Stimulated activated CD4-positive, alpha-beta T cell treated with anti-CD3 and anti-CD28 coated beads, Interleukin-2, amount 100 ng/mL, for 24 hours (primary cell): ENCODE measurements at places on chromosomes 16 and 17.

DNA sequence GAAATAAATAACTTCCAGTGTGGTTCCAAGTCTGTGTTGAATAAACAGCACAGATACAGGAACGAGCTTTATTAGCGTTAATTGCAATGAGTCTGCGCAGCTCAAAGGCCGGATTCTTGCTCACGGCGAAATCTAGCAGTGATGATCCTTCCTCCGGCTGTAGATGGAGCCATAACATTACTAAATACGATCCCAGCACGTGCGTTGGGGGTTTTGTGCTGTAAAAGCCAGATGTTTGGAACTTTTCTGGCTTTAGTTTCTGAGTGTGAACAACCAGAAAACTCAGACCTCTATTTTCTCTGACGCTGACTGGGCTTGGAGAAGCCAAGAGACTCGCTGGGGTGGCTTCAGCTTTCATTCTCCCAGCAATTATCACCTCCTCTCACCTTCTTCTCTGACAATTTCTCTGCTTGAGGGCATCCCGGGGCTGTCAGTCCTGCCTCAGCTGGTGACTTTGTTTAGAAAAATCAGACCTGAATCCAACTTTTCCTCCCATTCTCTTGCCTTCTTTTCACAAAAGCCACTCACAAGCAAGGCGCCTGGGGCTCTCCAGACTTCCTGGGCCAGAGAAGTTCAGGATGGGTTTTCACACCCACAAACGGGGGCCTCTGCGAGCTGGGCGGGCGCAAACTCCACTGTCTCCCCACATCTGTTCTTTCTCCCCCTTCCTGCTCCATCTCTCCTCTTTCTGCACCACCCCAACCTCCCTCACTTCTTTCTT is 47.1 kb upstream of the AKTIP start:
- DNase-seq, result peak; percentile 53

GRCh38 chr16:74991593-74992403 is 6.9 kb upstream of the WDR59 start:
- DNase-seq, result no peak

DNA sequence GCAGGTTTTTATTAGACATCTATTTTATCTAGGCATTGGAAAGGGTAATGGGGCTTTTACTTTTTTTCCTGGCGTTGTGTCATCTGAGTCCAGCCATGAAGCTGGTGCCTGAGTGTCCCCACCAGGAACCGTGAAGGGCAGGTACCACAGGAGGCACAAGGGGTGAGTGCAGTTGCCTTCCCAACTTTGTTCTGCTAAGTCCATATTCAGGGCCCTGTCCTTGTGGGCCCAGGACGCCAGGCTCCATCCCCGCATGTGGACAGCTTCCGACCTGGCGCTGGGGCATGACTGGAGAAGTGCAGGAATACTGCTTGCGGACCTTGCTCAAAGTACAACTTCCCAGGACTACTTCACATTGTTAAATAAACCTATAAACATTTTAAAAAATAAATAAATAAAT is 60.6 kb downstream of the KPNA2 start:
- no peak for DNase-seq

- no peak for DNase-seq
Observed at GRCh38 chr17:28574526-28574925, 2.2 kb downstream of the ALDOC start.

DNA sequence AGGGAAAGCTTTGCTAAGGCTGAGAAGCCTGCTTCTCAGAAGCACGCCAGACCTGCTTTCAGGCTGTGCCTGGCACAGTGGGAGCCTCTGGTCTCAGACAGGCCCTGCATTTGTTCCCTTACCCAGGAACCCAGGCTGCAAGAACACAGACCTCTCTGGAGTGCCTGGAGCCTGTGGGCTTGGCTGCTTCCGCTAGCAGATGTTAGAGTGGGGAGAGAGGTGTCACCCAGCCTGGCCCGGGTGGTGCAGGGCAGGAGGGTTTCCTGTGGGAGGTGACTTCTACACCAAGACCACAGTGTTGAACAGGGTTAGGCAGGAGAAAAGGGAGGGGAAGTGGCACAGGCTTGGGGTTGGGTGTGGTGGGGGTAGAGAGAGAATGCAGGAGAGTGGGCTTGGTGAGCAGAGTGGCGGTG is 35.8 kb upstream of the ADGRG1 start:
- peak; percentile 63 for DNase-seq

DNA sequence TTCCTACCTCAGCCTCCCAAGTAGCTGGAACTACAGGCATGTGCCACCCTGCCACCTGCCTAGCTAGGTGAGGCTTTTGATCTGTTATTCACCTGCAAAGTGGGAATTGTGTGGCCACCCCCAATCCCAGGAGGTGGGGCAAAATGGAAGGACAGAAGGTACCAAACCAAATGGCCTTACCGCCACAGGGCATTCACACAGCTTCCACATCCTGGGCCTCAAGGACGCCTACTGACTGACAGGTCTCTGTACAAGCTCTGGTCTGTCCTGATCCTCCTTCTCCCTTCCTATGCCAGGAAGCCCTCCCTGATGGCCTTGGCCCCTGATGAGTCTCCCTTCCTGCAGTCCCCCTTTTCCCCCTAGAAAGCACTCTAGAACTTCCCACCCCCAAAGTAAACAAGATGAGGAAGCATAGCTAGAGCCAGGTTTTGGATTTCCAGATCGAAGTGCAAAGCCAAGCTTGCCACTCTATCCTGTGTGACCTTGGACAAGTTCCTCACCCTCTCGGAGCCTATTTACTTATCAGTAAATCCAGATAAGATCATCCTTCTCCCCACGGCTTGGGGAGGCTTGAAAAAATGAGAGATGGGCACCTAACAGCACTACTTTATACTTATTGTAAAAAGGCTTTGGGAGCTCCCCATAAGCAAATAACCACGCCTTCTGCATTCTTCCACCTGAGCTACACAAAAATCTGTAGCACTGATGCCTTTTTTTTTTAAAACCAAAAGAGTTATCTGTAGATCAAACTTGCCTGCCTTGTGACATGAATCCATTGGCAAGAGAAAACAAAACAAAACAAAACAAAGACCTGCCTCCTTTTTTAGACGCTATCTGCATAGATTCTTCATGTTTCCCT is 4.5 kb downstream of the PLLP start:
- no peak for DNase-seq

GRCh38 chr16:3618769-3619141 is 7.3 kb upstream of the SLX4 start:
- DNase-seq, result no peak

DNA sequence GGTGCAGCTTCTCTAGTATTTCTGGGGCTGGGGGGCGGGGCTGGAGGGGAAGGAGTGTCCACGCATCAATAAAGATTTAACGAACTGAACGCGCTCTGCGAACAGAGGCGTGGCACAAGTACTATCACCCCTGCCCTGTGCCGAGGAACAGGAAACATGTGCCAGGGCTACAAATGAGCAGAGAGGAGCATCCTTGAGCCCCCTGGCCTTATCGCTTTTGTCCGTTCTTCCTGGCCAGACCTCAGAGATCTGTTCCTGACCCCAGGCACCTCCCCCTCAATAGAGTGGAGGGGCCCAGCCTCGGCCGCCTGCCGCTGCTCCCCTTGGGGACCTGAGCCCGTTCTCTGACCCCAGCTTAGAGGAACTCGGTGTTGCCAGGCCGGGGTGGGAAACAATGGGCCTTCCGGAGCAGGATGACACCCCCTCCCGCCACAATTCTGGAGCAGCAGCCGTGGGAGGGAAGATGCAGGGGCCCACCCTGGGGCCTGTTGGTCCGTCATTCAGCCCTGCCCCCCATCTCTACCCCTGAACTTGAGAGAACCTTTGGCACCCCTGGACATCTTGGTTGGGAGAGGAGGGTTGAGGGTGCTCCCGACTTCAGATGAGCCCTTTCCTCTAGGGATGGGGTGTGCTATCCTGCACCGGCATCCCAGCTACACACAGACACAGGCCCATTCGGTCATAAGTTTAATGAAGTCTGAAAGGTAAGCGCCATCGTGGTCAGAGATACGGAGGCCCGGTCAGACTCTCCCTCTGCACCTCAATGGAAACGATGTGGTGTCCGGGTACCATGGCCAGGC is 1.1 kb downstream of the NAA38 start:
- peak; percentile 44 for DNase-seq

DNA sequence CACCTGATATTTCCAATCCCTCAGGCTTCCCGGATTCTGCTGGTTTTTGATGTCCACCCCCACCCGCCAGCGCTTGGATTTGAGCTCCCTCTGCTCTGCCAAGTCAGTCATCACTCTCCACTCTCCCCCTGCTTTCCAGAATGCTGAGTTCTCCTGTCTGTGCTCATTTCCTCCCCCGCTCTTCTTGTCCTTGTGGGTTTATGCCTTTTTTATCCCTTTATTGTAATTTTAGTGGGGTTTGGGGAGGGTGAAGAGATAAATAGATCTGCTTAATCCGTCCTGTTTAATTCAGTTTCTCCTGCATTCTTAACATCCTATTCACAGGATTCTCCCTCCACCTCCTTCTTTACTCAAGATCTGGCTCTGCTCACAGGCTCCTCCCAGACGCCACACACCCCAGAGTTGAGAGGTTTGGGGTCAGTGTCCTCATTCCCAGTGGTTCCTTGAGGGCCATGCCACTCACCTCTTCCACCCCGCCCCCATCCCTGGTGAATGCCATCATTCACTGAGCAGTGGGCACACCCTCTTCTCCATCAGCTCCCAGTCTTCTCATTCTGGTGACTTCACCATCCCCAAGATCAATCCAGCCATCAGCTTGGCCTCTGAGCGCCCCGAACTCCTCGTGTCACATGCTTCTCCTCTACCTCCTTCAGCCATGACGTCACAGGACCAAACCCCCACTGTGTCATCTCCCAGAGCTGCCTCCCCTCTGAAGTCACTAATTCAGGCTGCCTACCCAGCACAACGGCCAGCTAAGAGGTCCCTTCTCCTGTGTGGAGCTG is 15.1 kb upstream of the GUCY2D start:
- DNase-seq, result no peak

DNA sequence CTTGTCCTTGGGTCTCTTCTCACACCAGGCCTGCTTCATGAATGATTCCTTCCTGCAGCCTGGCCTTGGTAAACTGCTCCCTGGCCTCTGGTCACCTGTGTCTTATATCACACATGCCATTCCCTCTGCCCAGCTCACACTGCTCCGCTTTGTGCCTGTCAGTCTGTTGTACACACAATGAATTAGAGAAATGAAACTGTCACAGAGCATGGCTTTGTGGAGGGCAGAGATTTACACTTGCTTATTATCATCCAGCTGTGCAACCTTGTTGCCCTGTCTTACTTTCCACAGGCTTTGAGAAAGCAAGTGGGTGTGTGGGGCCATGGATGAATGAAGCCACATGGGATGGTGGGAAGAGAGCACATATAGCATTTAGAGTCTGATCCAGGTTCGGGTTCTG is 22.4 kb downstream of the ALDH3A2 start:
- no peak for DNase-seq

- DNase-seq, result no peak
Observed at GRCh38 chr16:25052530-25052929, 37.4 kb upstream of the ARHGAP17 start.

DNA sequence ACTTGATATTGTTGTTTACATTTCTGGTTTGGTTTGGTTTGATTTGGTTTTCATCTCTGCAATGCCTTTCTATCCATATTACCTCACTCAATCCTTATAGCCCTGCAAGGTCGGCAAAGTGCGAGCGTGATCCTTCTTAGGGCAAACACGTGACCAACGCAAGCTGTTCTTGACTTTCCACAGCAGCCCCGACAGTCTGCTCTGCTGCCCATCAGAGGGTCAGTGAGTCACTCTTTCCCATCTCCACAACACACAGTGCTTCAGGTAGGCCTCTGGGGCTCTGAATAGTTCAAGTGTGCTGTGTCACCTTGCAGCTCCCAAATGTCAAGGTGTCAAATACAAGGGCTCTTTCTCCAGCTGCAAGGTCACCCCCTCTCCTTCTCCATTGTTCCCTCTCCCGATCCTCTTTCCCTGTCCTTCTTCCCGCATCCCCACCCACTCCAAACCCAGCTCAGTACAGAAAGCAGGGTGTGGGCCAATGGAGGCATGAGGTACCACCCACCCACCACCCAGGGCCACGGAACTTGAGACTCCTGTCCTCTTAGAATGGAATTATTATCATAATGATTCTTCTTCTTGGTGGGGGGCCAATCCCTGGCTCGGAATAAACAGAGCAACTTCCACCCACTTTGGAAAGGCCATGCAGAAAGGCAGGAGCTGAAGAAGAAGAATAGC is 139.7 kb downstream of the SLC39A11 start:
- no peak for DNase-seq

DNA sequence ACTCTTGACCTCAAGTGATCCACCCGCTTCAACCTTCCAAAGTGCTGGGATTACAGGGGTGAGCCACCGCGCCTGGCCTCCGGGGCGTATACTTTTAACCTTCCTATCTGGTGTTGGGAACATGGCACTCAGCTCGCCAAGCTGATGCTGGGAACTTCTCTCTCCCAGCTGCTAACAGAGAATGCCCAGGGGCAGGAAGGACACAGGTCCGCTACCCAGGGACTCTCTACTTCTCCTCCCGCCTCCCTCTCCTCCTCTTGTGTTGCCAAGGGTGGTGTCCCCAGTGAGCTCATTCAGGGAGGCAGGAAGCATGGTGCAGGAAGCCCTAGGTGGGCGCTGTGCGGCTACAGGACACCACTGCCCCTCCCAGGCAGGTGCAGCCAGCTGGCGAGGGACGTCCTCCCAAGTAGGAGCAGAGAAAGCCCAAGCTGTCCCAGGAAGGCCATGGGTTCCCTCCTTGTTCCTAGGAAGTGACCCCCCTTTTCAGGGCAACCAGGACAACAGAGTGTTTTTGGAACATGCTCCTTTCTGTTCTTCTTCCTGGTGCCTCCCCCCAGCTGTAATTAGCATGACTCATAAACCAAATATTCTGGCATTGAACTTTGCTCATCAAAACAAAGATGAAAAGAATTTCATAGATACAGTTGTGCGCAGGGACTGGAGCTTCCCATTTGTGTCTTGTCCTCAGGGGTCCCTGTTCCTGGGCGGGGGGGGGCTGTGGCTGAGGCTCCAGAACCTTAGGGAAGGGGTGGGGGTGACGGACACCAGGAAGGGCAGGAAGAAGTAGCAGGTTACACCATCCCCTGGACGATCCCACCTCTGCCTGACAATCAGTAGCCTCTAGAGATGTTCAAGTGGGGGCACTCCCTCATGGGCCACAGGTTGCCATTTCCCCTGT is 2.7 kb downstream of the C1QTNF1 start:
- no peak for DNase-seq

DNA sequence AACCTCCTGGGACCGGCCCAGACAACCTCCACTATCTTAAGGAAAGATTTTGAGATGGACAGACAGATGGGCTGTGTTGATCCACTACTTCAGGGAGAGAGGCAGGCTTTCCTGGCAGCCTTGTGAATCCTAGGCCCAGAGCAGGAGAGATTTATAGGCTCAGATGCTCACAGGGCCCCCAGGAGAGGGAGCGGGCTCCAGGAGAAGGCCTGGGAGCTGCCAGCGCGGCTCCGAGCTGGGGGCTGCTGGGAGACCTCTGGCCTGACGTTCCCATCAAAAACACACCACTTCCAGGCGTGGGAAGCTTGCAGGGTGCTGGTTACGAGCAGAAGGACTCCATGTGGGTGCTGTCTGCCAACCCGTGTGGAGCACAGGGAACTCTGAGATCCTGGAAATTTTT is 53.2 kb downstream of the MYH11 start:
- no peak for DNase-seq

GRCh38 chr16:1613728-1614455 is 1.7 kb downstream of the CRAMP1 start:
- DNase-seq, result peak; percentile 37
